ENCODE measurements at places on chromosomes 11 and 22.

GRCh38 chr11:105829084-105829483, 193.0 kb downstream of the MSANTD4 start:
- DNase-seq: no peak

DNA sequence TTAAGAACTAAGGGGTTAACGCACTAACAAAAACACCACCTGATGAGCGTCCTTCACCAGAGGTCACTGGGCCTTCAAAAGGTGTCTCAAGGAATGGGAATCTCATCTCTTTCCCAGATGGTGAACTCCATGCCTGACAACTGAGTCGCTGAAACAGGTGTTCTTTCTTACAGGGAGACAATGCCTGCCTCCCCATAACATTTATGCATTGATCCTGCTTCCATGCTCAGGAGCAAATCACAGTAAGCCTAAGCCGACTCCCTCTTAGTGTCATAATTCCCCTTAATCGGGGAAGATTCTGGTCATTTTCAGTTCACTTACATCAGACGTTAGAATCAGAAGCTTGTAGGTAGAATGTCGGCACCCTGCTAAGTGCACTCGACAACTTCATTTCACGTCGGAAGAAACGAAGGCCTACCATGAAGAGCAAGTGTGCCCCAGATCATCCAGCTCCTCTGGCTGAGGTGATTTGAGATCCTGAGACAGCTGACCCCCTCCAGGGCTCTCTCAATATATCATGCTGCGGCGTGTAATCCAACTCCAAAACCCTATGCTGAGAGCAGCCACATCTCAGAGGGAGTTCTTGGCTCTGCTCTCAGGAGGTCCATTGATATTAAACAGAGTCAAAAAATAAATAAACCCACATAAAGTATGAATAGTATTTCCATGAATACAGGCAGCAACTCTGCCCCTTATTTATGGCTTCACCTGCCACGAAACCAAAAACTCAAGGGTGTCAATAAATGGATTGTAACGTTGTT, 163.1 kb downstream of the LARGE1 start:
- DNase-seq: no peak

DNA sequence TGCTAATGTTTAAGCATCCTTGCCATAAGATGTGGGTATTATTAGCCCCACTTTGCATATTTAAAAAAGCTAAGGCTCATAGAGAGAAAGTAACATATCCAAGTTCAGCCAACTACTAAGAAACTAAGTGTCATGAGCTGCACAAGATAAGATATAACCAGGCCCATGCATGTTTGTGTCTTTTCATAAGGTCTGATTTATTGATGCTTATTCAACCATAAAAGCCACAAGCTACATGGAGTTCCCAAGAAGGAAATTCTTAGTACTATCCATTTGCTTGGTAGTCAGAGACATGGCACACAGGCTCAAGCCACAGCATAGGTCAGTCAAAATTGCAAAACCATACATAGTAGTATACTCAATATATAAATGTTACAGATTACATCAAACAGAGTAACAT, 488.5 kb downstream of the SOX6 start:
- no peak for DNase-seq

DNA sequence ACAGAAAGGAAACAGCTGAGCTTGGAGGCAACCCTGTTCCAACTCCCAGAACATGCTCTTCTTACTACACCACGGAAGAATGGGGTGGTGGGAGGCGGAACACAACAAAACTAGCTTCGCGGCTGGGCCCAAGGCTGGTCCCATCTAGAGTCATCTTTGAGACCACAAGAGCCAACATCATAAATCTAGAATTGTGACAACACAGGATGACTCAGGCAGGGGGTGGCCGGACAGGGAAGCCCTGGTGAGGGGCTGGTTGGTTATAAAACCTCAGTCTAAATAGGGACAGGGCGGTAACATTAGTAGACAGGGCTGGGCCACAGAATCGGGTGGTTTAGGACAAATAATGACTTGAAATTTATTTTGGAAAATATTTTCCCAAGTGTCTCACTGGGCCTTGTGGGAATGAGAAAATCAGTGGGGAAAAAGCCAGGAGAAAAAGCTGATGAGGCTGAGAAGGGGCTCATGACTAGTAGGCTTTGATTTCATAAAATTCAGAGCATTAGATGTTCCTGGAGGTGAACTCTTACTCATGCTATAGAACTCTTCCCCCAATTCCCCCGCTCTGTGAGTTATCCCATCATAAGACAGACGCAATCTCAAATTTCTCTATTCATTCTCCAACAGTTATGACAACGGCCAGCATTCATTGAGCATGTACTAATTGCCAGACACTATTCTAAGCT, 151.8 kb upstream of the TIMP3 start:
- no peak for DNase-seq

- no peak for DNase-seq
These were observed 1.3 kb downstream of the RDX start for GRCh38 chr11:110295086-110295485.
